Mesenchymal stem cell (in vitro differentiated cells and primary cell): ENCODE measurements at places on chromosomes 4 and X.

DNA sequence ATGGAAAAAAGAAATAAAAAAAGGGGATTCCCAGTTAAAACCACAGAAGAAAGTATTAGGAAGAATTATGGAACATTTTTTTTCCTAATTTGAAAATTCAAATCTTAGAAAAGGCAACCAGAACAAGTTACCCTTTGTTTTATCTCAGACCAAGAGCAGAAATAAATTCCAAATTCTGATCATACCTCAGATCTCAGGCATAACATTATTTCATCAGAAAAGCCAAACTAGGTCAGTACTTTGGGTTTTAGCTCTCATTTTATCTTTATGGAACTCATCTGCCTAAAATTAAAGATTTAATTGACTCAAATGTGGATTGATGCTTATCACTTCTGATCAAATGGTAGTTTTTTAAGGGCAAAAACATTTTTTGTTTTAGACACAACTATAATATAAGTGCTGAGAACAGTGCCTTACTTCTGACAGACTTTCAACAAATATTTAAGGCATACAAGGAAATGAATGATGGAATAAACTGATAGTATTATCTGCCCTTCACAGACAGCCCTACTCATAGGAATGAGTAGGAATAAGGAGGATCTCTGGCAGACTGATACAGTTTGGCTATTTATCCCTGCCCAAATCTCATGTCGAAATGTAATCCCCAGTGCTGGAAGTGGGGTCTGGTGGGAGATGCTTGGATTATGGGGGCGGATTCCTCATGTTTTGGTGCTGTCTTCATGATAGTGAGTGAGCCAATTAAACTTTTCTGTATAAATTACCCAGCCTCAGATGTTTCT is 245.3 kb upstream of the PITX2 start:
- no peak for DNase-seq

- no peak for DNase-seq
Measured at GRCh38 chr4:2048831-2049230, 10.3 kb upstream of the NAT8L start.

DNA sequence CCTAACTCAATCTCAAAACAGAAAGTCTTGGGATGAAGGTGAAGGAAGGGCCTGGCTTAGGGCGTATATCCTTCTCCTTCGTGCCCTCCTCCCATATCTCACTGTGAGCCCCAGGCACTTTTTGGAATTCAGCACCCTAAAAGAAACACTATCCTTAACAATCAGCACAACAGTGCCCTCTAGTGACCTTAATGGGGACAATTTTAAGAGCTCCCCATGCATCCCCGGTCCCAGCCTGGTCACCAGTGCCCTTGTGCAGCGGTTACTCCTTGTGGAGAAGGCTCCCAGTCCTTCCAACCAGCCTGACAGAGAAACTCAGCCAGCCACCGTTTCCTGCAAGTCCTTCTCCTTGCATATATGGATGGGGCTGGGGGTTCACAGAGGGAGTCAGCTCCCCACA is 4.2 kb downstream of the PAK3 start:
- DNase-seq = peak; percentile 19

DNA sequence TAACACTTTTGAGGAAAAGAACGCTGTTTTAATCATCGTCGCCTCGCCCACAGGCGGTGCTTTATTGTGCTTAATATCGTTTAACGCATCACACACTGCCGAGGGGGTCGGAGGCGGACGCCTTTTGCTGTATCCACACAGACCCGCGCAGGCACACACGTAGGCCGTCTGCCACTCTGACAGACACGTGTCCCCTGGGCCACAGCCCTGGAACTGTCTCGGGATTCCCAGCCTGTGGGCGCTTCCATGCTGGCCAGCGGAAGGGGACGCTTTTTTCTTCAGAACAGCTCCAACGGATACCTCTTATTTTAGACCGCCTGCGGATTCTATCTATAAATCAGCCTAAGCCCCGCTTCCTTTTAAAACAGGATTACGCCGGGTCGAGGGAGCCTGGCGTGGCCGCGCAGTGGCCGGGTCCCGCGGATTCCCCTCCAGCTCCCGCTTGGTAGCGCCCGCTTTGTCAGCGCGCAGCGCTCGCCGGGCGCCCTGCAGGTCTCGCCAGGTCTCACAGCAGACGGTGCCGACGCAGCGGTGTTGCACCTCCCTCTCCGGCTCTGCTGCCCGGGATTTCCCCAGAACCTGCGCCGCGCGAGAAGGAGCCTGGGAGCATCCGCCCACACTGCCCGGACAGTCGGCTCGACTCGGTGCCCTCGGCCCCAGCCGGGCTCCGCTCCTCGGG is at the start of gene NOCT:
TSS of gene NOCT (plus strand) at position 513 of the 679 bp plus-strand sequence. CDS start 201 bp downstream, outside the sequence.
- peak; percentile 94 for DNase-seq

GRCh38 chr4:134754301-134755019 is 552.9 kb upstream of the PABPC4L start:
- DNase-seq = no peak

DNA sequence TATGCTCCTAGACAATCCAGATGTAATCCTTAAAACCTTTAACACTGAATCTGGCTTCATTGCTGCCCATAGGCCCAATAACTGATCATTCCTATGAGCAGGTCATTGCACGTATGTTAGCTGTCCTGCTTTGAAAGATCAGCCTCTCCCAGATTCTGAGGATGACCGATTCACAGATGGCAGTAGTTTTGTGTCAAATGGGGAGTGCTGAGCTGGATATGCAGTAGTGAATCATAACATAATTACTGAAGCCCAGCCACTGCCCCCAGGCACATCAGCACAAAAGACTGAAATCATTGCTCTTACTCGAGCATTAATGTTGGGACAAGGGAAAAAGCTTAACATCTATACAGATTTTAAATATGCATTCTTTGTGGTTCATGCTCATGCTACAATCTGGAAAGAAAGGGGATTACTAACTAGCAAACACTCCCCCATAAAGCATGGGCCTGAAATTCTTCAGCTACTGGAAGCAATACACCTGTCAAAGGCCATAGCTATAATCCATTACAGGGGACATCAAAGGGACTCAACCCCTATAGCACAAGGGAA is 16.4 kb upstream of the ZNF280C start:
- DNase-seq = no peak

GRCh38 chr4:21733894-21734630 is 214.5 kb downstream of the KCNIP4 start:
- DNase-seq = no peak

DNA sequence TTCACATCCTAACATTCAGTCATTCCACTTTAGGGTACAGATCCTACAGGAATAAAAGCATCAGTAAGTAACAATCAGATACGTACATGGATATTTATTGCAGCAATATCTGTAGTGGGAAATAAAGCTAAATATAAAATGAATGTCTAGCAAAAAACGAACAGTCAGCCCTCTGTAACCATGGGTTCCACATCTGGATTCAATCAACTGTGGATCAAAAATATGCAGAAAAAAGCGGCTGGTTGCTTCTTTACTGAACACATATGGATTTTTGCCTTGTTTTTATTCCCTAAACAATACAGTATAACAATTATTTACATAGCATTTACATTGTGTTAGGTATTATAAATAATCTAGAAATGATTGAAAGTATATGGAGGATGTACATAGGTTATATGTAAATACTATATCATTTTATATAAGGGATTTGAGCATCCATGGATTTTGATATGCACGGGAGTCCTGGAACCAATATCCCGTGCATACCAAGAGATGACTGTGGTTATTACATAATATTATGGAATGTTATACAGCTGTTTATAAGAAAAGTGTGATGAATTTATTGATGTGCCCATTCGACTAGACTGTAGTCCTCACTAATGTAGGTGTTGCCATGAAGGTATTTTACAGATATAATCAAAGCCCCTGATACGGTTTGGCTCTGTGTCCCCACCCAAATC is 132.8 kb downstream of the ARHGEF9 start:
- DNase-seq = no peak

DNA sequence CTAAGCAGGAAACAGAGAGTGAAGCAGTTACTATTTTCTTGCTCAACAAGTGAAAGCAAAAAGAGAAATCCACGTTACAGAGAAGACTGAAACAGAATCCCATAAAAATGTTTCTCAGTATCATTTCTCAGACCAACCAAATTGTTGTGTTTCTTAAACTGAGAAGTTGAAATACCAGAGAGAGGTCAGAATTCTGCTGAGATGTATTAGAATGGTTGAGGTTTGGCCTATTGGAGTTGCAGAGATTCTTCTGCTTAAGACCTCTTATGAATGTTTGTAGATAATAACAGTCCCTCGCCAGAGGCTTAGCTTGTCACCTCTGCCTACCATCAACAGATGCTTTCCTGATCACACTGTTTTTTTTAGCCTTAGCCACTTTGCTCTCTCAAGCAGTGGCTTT is 481.4 kb downstream of the TRIML1 start:
- peak; percentile 9 for DNase-seq

- DNase-seq = no peak
Measured at GRCh38 chr4:111020476-111020875, 397.6 kb upstream of the PITX2 start.

DNA sequence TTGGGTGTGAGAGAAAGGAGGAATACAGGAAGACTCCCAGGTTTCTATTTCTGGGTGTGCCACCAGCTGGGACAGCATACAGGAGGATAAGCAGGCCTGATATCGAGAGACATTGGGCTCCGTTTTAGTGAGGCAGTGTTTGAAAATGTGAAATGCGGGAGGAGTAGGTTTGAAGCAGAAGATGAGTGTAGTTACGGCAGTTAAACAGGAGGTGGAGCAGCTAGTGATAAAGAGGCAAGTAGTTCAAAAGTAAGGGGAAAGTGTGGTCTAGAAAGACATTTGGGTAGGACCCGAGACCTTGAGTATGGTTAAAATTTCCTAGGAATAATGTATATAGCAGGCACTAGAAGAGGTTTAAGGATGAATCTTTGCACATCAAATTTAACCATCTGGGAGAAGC is 42.4 kb downstream of the DCUN1D4 start:
- peak; percentile 48 for DNase-seq

DNA sequence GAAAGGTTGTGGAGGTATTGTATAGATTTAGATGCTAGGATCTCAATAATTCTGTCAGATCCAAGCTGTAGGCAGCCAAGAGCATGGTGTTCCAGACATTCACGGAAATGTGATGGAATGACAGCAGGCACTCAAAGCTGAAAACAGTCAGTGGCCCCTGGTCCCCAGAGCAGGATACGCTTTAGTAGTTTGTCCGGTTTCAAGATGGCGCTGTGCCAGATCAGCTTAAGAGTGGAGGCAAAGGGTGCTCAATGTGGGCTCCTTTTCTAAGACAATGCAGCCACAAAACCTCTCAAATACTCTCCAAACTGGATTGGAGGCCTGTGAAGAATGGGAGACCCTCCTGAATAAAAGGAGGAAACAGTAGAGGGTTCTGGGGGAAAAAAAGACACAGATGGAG is 291.2 kb upstream of the HS3ST1 start:
- DNase-seq = no peak

GRCh38 chrX:9610771-9611392 is 146.0 kb downstream of the TBL1X start:
- DNase-seq = peak; percentile 16

GRCh38 chr4:87781569-87781968 is 17.8 kb upstream of the IBSP start:
- DNase-seq = no peak

- peak; percentile 26 for DNase-seq
Measured at GRCh38 chr4:69095301-69095731, 958 bp upstream of the UGT2B7 start.

DNA sequence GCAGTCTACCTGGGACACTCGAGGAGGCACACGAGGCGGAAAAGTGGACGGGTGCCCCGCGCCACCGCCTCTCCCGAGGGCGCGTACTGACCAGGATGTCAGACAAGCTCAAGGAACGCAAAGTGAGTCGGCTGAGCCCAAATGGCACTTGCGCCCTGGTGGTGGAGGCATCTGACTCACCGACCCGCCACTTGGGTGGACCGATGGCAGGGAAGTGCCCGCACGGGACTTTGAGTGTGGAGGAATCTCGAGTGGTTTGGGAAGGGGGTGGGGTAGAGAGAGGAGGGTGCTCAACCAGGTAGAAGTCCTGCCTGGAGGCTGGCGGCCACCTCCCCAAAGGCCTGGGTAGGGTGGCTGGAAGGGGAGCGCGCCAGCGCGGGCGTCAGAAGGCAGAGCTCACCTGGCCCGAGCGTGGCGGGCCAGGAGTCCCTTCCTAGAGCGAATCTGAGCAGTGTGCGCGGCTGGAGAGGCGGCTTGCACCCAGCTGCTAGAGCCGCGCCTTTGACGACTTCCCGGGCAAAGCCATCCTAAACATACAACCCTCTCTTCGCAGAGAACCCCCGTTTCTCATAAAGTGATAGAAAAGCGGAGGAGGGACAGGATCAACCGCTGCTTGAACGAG is 655 bp downstream of the HELT start:
- DNase-seq = peak; percentile 20

- peak; percentile 11 for DNase-seq
Measured at GRCh38 chr4:44447563-44448504, 775 bp downstream of the KCTD8 start.

- DNase-seq = no peak
Measured at GRCh38 chrX:154142950-154143745, 895 bp upstream of the OPN1LW start.

- DNase-seq = no peak
Measured at GRCh38 chr4:58138786-58139668, 1028.8 kb upstream of the IGFBP7 start.

GRCh38 chrX:53357799-53358530 is 64.5 kb downstream of the SMC1A start:
- peak; percentile 69 for DNase-seq

DNA sequence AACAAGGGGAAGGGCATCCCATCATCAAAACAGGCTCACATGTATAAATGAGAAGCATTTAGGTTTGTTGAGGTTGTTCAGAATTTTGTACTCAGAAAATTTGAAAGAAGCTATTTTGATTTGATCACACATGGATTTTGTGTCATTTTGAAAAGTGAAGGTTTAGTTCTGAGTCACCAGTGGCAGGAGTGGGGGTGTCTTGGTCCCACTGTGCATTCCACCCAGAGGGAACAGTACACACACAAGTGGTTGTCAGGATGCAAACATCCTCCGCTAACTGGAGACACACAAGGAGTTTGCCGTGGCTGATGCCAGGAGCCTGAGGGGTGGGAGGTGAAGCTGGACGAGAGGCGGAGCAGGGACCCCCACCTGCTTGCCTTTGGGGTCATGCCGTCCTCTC is 198.2 kb upstream of the PSAPL1 start:
- DNase-seq = no peak

- peak; percentile 22 for DNase-seq
Measured at GRCh38 chr4:40710484-40711254, 39.1 kb upstream of the NSUN7 start.

- no peak for DNase-seq
Measured at GRCh38 chrX:72479324-72480274, 93.0 kb downstream of the HDAC8 start.

GRCh38 chrX:26651755-26652154 is 435.8 kb downstream of the MAGEB5 start:
- DNase-seq = no peak

GRCh38 chr4:150572704-150573504 is 9.0 kb upstream of the MAB21L2 start:
- DNase-seq = no peak
